ENCODE measurements at places on chromosomes 13 and 19.

- no peak for DNase-seq
These were observed 17.8 kb downstream of the FLT1 start for GRCh38 chr13:28476919-28477708.

- no peak for DNase-seq
These were observed 8.2 kb downstream of the LONP1 start for GRCh38 chr19:5711713-5712161.

DNA sequence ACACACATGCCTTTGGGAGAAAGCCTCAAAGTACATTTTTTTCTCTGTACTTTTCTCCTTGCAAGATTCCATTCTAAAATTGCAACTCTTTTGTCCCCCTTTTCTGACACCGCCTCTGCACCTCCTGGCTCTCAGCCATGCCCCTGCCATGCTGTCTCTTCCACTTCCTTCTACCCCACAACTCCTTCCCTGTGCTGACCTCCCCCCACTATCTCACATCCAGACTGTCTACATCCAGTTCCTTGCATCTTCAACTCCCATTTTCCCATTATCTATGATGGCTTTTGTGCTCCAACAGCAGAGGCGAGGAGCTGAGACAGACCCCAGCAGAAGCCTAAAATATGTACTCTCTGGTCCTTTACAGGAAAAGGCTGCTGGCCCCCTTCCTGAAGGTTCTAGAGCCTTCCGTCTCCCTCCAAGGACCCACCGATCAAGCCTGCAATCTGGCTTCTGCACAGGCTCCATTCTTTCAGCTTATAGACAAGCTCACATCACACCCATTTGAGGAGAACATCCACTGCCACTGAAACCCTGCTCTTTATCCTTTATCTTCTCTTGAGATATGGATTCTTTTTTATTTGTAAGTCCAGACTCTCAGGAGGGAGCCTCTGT is 50.2 kb downstream of the RFX2 start:
- no peak for DNase-seq

- DNase-seq, result no peak
These were observed 3.5 kb upstream of the SBNO2 start for GRCh38 chr19:1177322-1178114.

DNA sequence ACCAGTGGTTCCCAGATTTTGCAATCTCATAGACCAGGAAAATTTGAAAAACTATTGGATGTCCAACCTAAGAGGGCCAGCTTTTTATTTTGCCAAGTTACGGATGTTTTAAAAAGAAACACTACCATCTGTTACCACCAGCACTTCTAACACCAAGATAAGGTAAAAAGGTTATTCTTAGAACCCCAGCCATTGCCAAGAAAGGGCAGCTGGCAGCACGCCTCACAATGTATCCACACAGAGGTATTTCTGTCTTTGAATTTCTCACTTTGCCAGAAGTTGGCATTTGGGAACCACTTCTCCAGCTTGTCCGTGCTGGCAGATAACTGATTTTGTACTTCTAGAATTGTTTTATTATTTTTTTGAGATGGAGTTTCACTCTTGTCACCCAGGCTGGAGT is 28.7 kb downstream of the CAPN12 start:
- no peak for DNase-seq

- DNase-seq, result no peak
These were observed 30.8 kb upstream of the RFC3 start for GRCh38 chr13:33787051-33787591.

DNA sequence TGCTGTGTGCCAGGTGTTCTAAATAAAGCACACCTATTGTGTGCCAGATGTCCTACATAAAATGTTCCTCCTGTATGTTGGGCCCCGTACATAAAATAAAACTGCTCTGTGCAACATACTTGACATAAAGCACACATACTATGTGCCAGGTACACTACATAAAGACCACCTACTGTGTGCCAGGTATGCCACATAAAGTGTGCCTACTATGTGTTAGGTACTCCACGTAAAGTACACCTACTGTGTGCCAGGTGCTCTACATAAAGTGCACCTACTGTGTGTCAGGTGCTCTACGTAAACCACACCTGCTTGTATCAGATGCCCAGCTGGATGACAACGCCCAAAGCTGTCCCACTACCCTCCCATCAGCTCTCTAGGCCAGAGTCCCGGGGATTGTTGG is 5.8 kb upstream of the OR10H5 start:
- no peak for DNase-seq

DNA sequence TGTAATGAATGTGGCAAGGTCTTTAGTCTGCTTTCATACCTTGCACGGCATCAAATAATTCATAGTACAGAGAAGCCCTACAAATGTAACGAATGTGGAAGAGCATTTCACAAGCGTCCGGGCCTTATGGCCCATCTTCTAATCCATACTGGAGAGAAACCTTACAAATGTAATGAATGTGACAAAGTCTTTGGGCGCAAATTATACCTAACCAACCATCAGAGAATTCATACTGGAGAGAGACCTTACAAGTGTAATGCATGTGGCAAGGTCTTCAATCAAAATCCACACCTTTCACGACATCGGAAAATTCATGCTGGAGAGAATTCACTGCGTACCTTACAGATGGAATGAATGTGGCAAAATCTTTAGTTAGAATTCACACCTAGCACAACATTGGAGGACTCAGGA is 3.3 kb upstream of the ZNF880 start:
- no peak for DNase-seq

DNA sequence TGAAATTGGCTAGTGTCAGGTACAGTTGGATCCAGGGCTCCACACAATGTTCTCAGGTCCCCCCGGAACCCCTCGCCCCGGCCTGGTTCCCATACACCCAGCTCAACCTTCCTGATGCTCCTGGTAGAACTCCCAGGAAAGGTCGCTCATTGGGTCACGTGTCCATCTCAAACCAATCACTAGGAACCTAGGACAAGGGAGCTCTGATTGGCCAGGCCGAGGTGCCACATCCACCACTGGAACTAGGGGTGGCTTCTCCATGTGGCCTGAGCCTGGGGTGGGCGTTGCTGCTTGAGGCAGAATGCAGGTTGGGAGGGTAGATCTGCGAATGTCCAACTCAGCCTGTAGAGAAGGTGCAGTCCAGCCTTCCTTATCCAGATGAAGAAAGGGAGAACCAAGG is 6.9 kb upstream of the MEF2B start:
- DNase-seq, result no peak

DNA sequence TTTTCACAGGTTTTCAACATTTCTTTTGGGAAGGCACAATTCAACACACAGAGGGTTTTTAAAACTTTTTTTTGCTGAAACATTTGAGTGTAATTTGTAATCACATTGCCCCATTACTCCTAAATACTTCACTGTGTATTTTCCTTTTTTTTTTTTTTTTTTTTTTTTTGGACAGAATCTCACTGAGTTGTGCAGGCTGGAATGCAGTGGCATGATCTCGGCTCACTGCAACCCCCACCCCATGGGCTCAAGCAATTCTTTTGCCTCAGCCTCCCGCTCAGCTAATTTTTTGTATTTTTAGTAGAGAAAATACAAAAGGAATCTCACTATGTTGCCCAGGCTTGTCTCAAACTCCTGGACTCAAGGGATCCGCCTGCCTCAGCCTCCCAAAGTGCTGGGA is 14.8 kb upstream of the DNAJC15 start:
- no peak for DNase-seq

- no peak for DNase-seq
These were observed 42.8 kb downstream of the GAS6 start for GRCh38 chr13:113820813-113821651.

GRCh38 chr13:22561581-22561980 is 619.2 kb upstream of the SGCG start:
- DNase-seq, result no peak

DNA sequence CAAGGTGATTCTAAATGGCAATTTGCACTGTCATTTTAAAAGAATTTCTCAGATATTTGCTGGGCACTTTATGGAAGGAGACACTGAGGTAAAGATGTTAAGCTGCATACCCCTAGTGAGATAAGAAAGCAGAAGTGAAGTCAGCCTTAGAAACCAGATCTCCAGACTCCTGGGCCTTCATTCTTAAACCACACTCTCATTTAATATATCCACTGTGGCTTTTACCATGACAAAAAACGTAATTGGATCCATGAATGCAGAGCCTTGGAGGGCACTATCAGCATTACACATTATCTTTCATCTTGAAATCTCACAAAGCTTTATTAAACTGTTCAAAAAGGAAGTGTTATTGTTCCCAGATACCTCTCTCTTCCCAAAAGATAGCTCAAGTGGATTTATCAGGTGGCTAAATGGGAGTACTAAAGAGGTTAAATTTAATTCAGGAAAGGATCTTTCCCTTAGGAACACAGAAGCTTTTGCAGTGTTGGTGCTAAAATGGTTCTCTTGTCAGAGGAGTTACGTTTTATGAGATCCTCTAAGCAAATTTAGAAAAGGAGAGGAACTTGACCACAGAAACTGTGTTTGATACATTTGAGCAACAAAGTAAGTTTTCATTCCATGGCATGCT is 1060.4 kb downstream of the EFNB2 start:
- no peak for DNase-seq

DNA sequence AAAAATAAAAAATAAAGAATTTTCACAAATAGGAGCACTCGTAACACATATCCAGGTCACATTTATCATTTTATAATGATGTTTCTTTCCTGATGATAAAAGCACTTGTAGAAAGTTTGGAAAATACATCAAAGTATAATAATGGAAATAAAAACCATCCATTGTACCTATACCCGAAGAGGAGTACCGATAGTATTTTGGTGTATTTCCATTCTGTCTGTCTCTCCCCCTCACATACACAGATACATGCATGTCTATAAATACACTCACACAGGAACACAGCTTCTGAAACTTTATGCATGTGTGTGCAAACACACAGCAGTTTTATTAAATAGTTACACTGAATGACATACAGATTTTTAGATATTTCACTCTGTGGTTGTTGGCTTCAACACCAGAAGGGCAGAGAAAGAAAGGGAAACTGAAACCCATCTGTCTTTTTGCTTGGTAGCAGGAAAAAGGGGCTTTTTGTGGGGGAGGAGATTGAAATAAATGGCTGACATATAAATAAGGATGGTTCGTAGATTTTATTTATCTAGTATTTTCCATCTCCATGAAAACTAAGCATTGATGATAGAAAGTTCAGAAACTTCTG is 114.8 kb downstream of the LRCH1 start:
- DNase-seq, result peak; percentile 47

- DNase-seq, result no peak
These were observed 295.1 kb upstream of the SLITRK5 start for GRCh38 chr13:87376081-87376480.

DNA sequence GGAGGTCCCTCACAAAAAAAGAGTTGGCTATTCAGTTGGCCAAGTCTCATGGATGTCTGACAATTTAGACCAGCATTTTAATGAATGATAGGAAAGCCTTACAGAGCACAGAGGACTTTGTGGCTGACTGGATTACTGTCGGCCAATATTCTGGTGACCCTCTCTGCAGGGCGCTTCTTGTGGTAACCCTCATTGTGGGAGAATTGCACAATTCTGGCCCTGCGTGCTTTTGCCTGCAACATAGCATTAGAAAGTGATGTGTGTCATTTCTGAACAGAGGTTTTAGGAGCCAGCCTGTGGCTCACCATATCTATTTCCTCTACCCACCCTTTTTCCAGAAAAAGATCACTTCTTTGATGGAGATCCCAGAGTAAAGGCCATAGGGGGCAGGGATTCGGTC is 71.4 kb downstream of the EFNB2 start:
- no peak for DNase-seq

- no peak for DNase-seq
These were observed 235.4 kb upstream of the MAB21L1 start for GRCh38 chr13:35711909-35712308.

- DNase-seq, result no peak
These were observed 6.4 kb upstream of the PEAK3 start for GRCh38 chr19:2288338-2288817.

DNA sequence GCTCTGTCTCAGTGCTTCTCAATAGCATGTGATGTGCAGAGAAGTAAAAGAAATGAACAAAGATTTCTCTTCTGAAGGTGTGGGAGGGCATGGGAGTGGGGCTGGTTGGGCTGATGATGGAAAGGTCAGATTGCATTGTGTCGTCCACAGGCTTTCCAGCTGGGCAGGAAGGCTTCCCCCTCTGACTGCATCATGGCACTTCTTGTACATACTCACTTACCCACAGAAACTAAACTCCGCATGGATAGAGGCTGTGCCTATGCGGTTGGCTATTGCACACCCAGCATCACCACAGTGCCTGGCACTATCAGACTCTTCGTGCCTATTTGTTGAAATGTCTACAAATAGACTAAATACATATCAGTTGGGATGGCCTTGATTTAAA is 24.4 kb upstream of the TNFSF11 start:
- no peak for DNase-seq

GRCh38 chr19:41945135-41945766 is 13.9 kb downstream of the RABAC1 start:
- DNase-seq, result peak; percentile 90

DNA sequence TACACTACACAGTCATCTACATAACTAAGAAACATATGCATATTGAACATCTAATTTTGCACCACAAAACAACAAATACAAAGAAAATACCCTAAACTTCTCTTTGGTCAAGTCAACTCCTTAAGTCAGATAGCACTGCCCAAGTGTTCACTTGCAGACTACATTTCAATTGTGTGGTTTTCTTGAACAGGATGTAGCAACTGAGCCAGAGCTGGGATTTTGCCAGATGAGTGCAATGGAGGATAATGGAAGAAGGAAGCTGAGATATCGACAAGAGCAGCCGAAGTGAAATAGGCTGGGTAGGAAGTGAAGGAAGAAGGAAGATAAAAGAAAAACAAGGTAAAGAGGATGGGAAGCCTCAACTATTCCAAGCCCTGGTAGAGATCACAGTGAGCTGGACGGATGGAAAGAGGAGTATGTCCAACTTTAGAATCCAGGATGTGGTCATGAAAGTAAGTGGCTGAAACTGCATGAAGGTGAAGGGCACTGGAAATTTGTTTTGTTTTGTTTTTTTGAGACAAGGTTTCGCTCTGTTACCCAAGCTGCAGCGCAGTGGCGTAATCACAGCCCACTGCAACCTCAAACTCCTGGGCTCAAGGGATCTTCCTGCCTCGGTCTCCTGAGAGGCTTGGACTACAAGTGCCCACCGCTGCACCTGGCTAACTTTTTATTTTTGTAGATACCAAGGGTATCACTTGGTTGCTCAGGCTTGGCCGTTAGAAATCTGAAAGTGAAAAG is 15.0 kb downstream of the NUFIP1 start:
- no peak for DNase-seq

DNA sequence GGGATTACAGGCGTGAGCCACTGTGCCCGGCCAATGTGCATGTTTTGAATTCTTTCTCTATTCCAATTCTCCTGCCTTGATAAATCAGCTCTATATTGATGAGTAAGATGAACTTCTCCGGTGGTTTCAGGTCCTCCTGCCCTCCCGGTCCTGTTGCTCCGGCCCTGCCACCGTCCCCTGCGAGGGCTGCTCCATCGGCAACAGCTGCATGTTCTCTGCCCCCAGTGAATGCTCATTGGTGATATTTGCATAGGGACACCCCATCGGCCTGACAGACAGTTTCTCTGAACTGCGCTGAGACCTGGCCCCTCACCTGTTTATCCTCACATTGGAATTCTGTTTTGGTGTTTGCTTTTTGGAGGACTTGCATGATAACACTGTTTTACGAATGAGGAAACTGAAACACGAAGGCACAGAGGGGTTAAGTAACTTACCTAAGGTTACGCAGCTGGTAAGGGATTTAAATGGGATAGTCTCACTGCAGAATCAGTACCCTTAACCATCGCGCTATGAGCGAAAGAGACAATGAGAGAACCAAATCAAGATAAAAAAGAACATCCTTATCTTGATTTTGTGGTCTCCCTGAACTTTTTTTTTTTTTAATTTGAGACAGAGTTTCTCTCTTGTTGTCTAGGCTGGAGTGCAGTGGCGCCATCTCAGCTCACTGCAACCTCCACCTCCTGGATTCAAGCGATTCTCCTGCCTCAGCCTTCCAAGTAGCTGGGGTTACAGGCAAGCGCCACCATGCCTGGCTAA is 32.2 kb downstream of the ZNF557 start:
- no peak for DNase-seq
